LoVo (cell line): ENCODE measurements at places on chromosomes 3 and 15.

- no peak for DNase-seq
These were observed 1.5 kb downstream of the HMCES start for GRCh38 chr3:129280183-129280582.

DNA sequence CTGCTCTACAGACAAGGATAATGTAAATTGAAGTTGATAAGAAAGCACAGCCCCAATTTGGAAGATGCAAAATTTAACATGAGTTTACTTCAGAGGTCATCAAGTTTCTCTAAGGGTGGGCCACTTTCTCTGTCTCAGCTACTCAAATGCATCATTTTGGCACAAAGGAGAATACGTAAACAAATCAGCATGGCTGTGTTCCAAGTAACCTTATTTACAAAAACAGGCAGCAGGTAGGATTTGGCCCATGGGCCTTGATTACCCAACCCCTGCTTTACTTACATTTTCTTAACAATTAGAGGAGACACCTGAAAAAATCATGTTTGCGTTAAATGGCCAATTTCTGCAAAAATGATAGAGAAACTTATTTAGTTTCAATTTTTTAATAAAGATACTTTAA lies 181.7 kb downstream of the GBE1 start:
- DNase-seq: no peak

DNA sequence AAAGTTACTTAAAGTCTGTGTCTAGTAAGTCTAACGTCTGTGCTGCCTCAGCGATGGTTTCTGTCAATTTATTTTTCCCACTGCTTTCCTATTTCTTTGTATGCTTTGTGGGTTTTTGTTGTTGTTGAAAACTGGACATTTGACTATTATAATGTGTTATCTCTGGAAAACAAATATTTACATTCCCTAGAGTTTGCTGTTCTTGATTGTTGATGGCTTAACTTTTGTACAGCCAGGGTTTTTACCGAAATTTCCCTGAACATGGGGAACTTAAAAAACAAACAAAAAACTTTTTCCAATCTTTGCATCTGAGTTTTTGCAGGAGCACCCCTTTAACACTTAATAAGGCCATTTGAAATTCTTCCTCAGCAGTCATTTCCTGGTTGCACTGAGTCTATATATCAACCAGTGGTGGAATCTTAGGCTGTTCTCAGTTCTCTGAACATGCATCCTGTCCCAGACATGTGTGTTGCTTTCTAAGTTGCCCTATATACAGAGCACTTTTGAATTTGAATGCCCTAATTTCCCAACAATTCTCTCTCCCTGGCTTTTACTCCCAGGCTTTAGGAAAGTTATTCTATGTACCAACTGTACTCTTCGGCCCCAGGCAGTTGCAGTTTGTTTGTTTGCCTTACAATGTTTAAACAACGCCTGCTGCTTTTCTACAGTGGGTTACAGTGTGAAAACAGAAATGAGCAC lies 11.8 kb upstream of the PIAS1 start:
- DNase-seq: no peak

DNA sequence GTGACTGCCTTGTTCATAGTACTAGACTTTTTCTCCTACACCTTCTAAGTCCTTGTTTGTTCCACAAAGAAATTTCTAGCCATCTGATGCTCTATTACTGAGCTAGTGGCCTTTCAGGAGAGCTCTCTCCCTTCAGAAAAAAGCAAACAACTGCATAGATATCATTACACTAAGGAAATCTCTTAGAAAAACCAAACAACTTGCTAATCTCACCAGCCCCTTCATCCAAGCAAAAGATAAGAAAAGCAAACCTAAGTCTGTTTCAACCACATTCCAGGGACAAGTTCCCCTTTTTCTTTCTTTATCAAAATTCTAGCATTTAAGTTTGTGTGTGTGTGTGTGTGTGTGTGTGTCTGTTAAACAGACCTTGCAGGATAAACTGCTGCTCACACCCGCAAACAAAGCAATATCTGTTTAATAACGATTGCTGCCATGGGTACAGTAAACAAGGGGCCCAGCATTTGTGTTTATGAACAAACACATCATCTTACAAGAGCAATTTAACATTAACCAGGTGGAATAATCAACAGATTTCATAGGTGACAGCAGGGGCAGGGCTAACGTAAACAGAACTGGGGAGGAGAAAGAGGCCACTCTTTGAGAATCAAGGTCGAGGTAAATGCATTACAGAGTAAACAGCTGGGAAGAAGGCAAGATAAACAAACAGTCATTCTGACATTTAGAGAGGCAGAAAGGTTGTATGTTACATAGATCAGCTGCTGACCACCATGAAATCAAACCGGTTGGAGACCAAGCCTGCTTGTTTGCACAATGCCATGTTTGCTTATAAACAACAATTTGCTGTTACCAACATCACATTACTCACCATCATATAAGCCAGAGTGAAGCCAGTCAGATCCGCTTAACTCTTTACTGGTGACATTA lies 375.1 kb downstream of the FOXP1 start:
- DNase-seq: peak; percentile 12

- no peak for DNase-seq
These were observed 161.9 kb upstream of the CADPS start for GRCh38 chr3:63037116-63037515.

GRCh38 chr3:39721076-39721475 lies 88.3 kb upstream of the MYRIP start:
- no peak for DNase-seq

DNA sequence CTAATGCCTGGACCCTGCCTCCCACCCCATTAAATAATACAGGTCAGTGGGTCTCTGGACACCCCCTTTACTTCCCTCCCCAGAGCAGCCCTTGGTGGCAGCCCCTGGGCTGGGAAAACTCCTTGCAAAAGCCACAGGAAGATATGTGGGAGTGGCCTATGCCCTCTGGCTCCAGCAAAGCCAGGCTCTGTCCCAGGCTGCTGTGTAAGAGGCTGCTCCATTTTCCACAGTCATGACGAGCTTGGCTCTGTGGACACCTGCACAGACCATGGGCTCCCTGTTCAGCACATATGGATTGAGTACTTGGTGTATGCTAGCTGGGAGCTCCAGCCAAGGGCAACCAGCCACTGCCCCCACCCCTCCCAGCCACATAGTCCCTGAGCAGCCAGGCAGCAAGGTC lies 13.0 kb downstream of the CACNA2D2 start:
- no peak for DNase-seq

DNA sequence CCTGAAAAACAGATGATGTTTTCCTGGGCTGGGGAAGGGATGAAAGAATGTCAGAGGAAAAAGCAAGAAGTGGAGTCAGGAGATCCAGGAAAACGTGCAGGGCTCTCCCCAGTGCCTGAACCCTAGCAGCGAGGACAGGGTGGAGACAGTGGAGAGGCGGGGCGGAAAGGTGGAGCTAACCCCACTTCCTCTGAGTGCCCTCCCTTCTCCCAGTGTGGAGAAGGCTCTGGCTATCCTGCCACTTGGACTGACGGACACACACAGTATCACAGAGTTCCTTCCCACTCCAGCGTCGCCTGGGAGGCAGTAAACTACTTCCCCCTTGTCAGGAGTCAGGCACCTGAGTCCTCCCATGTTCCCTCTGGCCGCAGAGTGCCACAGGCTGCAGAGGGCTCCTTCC lies 125.3 kb upstream of the CHRNA7 start:
- no peak for DNase-seq

- DNase-seq: no peak
These were observed 7.3 kb downstream of the FBLN2 start for GRCh38 chr3:13556207-13556606.

GRCh38 chr15:67132276-67132675 lies 66.9 kb downstream of the SMAD3 start:
- DNase-seq: no peak

- no peak for DNase-seq
These were observed 115.2 kb upstream of the KCNMB2 start for GRCh38 chr3:178421069-178421468.

- no peak for DNase-seq
These were observed 40.0 kb downstream of the TNK2 start for GRCh38 chr3:195868336-195868865.

- DNase-seq: no peak
These were observed 30.9 kb upstream of the RARB start for GRCh38 chr3:25397150-25397549.

DNA sequence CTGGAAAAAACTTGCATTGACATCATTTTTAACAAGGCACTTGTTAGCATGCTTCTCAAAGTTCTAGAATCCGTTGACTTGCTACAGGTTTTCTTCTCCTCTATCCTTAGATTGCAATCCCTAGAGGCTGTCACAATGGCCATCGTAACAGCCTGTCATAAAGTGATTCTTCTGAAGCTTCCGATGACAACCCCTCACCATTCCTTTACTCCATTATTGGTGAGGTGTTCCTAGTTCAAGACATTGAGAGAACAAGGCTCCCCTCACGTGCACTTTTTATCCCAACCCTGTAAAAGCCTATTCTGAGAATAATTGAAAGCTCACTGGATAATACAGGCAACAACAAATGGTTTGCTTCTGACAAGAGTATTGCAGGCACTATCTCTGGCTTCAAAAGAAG lies 131.4 kb downstream of the ROBO1 start:
- DNase-seq: no peak

DNA sequence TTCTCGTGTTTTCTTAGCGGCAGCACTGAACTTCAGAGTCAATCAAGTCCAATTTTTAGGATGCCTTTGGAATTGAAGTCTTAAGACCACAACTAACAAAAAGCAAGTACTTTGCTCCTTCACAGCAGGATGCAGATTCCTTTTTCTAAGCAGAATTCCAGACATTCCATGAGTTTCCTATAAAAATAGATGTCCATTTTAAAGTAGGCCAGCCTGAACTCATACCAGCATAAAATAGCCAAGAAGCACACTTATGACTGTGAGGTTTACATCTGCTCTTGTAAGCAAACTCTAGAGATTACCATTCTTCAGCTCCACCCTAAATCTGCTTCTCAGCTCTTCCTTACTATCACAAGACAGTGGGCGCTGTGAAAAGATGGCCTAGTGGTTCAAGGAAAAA lies 85.8 kb downstream of the THBS1 start:
- no peak for DNase-seq

DNA sequence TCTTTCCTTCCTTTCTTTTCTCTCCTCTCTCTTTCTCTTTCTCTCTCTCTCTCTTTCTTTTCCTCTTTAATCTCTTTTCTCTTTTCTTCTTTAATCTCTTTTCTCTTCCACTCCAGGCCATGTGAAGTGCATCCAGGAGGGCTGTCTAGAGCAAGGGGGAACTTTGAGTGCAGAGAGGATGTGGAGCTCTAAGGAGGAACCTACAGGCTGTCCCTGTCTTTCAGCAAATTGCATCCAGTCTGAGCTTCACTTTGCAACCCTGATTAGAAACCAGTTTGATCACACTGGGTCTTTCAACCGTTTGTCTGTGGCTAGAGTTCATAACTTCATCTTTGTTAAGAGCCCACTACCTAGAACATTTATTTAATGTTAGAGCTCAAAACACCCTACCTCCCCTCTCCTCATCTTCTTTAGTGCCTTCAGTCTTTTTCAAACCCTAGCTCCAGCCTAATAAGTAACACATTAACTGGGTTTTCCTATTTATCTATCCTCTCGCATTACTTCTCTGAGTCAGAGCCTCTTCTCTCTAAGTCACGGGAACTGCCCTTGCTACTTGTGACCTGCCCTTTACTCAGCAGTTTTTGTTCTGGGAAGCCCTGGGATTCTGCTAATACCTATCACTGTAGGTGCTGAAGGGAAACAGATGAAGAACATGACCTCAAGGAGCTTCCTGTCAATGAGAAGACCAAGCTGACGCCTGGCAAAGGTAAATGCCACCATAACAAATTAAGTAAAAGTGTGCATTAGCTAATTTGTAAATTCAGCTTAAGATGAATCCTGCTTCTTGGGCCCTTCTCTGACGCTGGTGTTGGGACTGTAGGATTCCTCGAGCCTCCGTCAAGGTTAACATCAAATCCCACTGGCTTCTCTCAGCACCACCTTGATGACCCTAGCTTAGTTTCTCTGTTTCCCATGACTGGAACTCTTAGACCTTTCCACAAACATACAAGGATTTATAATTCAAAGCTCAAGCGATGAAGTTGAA lies at the start of gene GCNT3:
GCNT3 (plus strand) TSS at position 508 of the 985 bp plus-strand sequence. CDS start 6,456 bp downstream, outside the sequence.
- DNase-seq: peak; percentile 90

- DNase-seq: no peak
These were observed 198.2 kb upstream of the LMCD1 start for GRCh38 chr3:8303466-8303865.

GRCh38 chr3:117172426-117172825 lies 462.8 kb downstream of the TUSC7 start:
- no peak for DNase-seq

- no peak for DNase-seq
These were observed 189.8 kb downstream of the NTRK3 start for GRCh38 chr15:88066636-88067330.

DNA sequence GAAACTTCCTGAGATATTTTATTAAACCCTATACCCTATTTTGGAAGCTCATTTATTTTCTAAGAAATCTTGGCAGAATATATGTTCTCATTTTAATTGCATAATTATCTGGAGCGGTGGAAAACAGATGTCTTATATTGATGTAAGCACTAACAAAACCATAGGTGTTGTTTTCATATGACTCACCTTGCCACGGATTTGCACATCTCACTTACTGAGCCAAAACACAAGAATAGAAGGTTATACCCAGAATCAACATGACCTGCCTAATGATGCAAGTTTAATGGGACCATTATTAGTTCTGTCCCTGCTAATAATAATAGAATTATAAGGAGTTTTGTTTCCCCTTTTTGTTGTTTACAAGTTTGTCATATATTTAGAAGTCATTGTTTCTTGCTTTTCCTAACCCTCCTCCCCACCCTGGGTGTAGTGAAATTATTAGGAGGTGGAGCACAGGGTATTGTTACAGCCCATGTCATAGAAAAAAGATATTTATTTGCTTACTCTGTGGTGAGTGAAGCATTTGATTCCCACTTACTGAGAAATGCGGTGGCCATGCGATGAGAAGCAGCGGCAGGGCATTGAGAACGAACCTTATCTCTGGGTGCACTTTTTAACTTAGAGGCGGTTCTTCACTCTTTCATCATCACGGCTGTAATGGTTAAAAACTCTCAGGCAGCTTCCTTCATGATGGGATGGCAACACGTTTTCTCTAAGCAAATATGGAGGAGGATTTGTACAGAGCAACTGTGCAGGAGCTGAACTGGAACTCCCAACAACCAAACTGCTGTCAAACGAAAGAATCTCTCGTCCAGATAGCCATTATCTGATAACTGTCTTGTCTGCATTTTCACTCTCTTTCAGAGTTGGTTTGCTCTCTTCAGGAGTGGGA lies 521 bp downstream of the IL5RA start:
- no peak for DNase-seq
